ENCODE measurements at places on chromosomes 1 and 21.

DNA sequence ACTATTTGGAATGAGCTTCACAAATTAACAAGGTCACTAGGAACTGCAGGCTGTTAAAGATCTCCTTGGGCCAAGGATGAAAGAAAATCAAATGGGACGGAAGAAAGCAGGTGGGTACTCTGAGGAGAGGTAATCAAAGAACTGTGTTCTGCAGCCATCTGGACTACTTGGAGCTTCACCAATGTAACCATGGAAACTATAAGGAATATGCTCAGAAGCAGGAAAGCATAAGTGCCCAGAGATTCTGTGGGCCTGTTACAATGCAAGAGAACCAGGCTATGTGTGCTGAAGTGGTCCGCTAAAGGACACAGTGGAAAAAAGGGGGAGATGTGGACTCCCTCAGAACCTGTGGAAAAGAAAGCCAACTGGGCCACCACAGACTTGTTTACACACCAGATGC lies 238.5 kb downstream of the PTGER3 start:
- DNase-seq, result no peak

DNA sequence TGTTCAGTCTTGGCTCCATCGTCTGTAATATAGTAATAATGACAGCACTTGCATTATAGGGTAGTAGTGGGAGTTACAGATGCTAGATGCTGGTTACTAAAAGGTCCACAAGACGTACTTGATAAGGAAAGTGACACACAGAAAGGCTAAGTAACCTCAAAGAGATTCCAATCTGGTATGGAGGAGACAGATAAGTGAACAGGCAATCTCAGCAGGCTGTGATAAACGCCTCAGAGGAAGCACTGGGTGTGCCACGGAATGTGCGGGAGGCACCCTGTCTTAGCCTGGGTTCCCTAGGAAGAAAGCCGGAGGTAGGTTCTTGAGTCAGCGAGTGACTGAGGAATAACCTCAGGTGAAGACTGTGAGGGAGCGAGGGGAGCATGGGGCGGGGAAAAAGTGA lies 4.6 kb upstream of the CTPS1 start:
- no peak for DNase-seq

GRCh38 chr1:86423473-86423872 lies 498 bp upstream of the CLCA2 start:
- no peak for DNase-seq

DNA sequence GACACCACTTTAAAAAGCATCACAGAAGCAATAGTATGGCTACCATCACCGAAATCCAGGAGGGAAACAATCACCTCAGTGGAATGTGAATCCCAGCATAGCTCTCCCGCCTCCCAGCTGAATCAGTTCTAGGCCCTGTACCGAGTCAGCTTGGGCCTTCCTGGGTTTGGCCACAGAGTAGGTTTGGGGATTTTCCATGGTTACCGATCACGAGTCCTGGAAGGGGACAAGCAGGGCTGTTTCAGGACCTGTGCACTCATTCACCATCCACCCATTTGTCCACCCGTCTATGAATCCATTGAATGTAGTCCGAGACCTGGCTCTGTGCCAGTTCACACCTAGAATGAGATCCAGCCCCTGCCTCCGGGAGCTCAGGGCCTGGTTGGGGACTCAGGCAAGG lies 94.2 kb downstream of the ARHGEF10L start:
- DNase-seq, result no peak

DNA sequence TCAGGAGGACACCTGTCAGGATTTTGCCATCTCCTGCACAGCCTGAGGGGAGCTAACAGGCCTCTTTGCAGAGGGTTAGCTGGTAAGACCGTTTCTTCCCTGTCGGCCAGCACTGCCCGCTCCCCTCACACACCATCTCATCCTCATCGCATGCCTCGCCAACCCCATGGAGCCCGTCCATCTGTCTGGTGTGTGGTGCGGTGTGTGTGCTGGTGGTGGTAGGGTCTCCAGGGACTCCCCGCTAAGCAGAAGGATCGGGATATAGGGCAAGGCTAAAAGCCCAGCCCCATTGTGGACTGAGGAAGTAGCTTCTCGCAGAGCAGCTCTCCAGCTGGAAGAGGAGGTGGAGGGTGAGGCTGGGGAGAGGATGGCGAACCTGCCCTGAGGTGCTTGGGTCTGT lies 6.8 kb upstream of the SFN start:
- DNase-seq, result no peak

All from hematopoietic multipotent progenitor cell treated with erythropoietin and hydrocortisone succinate and interleukin-3 and kit ligand, for 17 days (in vitro differentiated cells).